ENCODE measurements at places on chromosomes 2 and 18. TPM values are rescaled to one million over a fixed set of nuclear protein-coding genes. Genes with fewer than 3 reads are reported as not detected.

SCYGR4 gene
- total RNA-seq: not detected

DNA sequence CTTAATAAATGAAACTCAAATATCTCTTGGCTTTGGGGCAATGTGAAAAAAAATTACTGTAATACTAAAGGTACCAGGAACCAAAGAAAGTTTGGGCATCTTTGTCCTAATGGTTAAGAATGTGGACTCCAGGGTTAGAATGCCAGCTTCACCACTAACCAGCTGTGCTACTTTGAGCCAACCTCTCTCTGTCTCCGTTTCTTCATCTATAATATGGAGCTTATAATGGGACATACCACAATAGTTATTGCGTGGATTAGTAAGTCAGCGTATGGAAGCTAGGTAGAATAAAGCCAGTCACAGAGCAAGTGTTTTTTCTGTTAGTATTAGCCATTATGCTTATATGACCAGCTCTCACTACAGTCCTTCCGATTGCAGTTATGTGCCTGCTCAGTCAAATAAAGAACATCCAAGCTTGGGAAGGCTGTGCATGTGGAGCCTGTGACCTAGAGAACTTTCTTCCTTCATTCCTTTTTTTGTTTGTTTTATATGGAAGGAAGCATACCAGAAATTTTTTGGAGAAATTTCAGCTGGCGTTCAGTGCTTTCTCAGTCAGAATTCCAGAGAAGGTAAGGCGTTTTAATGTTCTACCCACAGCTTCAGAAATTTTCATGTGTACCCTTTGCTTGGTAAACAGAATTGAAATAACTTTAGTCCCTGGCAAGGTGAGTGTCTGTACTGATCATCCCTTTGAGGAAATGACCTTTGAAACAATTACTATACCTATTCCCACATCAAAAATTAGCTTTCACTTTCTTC lies 114.0 kb upstream of the RND3 start:
- no peak for DNase-seq

ZNF521 gene
- total RNA-seq: 19.9 TPM

DNA sequence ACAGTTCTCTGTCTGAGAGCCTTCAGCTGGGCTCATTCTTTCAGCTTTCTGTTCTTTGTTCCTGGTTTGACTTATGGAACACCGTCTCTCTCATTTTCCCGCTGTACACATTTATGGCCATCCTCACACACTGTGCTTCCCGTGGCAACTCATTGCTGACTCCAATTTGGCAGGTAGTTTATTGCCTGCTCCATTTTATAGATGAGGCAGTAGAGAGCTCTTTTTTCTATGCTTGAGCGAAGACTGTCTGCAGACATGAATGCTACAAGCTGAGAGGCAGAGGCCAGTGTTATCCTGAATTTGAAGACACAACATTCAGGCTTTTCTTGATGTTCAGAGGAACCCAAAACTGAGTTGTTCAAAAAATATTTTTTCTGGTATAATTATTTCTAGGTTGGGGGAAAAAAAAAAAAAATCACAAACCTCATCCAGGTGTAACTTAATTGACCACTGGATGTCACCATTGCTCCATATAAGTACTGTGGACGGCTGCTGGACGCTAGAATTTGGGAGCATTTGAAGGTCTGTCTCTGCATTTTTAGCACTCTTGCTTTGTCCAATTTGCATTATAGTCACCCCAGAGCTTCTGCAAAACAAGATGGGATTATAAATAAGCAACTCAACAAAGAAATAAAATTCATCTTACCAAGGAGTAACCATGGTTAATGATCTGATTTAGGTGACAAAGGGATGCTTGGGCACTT lies 83.5 kb downstream of the HRH4 start:
- no peak for DNase-seq

DNA sequence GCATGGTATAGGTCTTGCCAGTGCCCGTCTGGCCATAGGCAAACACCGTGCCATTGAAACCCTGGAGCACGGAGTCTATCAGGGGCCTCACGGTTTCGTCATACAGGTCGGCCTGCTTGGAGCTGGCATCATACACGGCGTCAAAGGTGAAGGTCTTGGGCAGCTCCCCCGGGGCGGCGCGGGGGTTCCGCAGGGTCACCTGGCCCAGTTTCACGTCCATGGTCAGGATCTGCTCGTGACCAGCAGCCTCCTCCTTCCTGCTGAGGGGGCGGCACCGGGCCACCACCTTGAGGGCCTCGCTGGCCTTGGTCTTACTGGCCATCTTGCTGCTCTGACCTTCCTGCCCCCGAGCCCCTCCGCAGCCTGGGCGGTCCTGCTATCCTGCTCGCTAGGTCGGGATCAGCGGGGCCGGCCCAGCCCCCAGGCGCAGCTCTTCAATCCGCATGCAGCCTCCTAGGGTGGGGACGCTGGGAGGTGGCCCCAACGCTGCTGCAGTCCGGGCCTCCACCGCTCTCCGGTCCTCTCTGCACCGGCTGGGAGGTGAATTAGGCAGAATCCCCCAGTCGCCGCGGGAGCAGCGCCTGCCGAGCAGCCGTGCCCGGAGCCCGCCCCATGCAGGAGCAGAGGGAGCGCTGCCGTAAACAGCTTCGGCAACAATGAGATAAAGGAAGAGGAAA lies 563 bp downstream of the KIF3C start:
- no peak for DNase-seq

GRCh38 chr2:149329489-149330126 lies 779 bp upstream of the LYPD6 start:
- DNase-seq: peak; percentile 76

DNA sequence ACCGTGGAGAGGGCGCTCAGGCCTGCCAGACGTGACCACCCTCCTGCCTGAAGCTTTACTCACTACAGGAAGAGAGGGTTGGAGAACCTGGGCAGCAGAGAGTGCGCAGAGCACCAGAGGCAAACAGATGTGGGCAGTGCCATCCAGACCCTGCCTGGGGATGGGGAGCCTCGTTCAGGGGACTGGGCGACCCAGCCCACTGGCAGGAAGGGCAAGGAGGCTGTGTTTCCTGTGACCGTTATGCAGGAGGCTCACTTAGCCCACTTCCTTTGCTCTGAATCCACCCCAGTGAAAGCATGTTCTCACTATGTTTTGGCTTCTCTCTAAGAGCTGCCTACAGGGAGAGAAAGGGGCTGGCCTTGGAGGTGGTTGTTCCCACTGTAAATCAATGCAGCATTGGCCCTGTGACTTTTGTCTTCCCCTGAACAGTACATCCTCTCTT lies 23.0 kb upstream of the ACKR3 start:
- DNase-seq: peak; percentile 11

- peak; percentile 44 for DNase-seq
These were observed 580 bp downstream of the NEDD4L start for GRCh38 chr18:58044370-58045241.

GRCh38 chr18:48028696-48029095 lies 98.2 kb upstream of the SMAD2 start:
- DNase-seq: no peak

DNA sequence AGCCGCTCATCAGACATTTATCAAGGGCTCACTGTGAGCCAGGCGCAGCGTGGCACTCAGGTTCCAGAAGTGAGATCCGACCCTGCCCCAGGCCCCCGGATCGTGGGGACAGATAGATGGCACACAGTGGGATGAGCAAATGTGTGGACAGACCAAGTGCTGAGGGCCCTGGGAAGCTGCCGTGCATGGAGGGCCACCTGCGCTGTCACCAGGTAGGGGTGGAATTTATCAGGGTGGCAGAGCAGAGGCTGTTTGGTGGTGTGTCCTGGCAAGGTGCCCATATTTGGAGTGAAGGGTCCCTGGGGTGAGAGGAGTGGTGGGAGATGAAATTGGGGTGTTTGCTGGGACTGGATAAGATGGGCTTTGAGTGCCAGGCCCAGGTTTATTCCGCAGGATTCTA lies 92.8 kb upstream of the HS6ST1 start:
- DNase-seq: no peak

- no peak for DNase-seq
These were observed 97.4 kb upstream of the MGAT4A start for GRCh38 chr2:98828369-98828744.

LAPTM4A gene
- total RNA-seq: 21.3 TPM

- no peak for DNase-seq
These were observed 56.8 kb downstream of the TBC1D8 start for GRCh38 chr2:101094351-101094750.

- DNase-seq: no peak
These were observed 159.8 kb downstream of the EN1 start for GRCh38 chr2:118687698-118688097.

DNA sequence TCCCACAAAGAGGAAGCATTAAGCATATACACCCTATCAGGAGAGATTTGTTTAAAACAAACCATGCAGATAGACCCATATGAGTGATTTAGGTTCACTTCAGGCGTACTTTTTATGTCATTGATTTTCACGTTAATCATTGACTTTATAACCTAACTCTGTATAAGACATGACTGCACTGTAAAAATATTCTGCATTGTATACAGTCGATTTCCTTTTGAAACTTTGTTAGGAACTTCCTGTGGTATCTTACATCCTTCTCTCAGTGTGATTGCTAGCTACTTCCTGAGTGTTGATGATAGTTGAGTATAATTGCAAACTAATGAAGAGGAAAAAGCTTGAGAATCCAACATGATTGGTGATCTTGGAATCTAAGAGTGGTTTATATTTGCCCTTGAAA lies 69.4 kb downstream of the XIRP2 start:
- DNase-seq: peak; percentile 3

All from HT1080 (cell line).